ENCODE measurements at places on chromosomes 7 and 10. TPM values are rescaled to one million over a fixed set of nuclear protein-coding genes. Genes with fewer than 3 reads are reported as not detected.

ADAM22 gene
- total RNA-seq: 0.53 TPM

SGCE gene
- 6.5 TPM for total RNA-seq

TSPAN12 gene
- 15.1 TPM for total RNA-seq

CYP26C1 gene
- 0.08 TPM for total RNA-seq

C10orf71 gene
- total RNA-seq: not detected

PRXL2A gene
- 82.1 TPM for total RNA-seq

GATA3 gene
- total RNA-seq: 0.88 TPM

DNA sequence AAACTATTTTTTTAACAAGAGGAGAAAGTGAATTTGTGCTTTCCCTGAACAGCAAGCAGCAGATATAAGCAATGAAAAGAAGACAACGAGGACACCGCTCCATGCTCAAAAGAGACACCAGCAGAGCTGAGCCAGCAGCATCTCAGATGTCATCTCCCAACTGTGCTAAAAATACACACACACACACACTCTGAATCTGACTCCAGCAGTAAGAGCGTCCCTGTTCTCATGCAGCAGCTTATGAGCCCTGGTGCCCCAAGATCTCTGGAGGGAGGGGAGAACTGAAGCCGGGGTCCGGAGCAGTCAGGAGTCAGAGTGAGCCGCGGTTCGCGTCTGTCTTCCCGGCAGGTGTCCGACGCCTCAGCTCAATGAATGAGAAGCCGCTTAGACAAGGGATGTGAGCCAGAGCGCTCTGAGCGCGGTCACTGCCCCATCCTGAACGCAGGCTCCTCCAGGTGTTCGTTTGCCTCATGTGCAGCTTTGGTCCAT, 49.2 kb downstream of the SVIL start:
- no peak for DNase-seq

DNA sequence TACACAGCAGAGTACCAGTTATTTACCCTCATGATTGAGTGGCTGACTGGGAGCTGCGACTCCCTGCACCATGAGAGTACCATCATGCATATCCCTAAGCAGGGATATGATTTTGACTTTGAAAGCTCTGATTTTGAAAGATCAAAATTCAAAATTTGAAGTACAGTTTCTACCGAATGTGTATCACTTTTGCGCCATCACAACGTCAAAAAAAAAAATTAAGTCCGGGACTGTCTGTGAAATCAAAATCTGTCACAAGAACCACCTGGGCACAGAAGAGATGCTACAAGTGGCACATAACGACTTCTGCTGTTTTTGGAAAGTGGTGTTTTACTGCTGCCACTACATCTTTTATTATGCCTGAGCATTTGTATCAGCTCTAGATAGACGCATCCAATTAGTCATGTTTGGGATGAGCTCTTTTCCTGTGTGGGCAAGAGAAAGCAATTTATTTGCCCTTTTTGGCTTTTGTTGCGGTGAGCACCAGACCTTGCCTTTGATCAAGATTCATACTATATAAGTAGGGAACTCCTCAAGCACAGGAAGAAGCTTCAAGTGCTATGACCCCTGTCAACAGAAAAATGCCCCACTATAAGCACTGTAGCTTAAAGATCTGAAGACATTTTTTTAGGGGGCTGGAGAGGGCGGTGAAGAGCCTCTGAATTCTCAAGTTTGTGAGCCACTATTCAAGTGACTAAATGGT, 10.7 kb downstream of the MTPN start:
- no peak for DNase-seq

- peak; percentile 78 for DNase-seq
Observed at GRCh38 chr10:113126229-113127201, 176.5 kb downstream of the TCF7L2 start.

GRCh38 chr7:489876-490275, 29.8 kb downstream of the PDGFA start:
- no peak for DNase-seq

DNA sequence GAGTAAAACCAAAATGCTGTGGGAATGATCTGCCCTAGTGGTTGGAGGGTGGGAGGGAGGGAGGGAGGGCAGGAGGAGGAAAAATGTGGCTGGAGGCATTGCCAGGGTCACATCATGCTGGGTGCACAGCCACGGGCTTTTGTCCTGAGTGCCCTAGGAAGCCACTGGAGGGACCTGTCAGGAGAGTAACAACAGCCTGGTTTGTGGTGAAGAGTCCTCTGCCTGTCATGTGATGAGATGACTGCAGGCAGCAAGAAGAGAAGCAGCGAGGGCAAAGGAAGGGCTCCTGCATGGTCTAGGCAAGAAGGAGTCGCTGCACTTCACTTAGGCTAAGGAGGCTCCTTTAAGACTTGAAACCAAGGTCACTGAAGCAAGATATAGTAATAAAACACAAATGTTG, 65.6 kb downstream of the PKD1L1 start:
- no peak for DNase-seq

GRCh38 chr7:29468196-29468595, 95.4 kb upstream of the PRR15 start:
- no peak for DNase-seq

DNA sequence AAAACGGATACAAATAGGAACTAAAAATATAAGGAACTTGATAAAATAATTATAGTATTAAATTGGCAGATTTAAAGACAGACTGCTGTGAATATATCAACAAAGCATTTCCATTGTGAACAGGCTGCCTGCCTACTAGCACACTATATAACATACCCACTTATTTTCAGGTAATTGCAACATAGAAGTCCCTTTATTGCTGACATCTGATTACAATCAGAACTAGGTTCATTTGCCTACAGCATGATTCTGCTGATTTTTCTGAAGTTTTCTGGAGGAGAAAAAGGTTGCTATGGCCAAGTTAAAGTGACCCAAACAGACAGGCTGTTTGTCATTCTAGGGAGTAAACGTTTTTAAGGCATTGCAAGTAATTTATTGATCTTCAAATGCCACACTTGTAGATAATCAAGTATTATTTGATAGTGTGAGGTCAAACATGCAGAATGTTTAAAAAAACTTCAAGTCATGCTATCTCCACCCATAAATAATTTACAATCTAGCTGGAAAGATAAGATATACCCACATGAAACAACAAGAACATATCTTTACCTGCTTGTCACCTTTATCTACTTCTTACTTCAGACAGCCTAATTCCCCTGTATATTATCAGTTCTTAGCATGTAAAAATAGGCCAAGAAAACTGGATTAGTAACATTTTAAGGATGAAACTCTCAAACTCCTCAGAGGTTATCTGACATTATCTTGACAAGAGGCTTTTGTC, 40.5 kb downstream of the MTPN start:
- no peak for DNase-seq

GRCh38 chr7:1703441-1703840, 33.4 kb downstream of the ELFN1 start:
- no peak for DNase-seq

DNA sequence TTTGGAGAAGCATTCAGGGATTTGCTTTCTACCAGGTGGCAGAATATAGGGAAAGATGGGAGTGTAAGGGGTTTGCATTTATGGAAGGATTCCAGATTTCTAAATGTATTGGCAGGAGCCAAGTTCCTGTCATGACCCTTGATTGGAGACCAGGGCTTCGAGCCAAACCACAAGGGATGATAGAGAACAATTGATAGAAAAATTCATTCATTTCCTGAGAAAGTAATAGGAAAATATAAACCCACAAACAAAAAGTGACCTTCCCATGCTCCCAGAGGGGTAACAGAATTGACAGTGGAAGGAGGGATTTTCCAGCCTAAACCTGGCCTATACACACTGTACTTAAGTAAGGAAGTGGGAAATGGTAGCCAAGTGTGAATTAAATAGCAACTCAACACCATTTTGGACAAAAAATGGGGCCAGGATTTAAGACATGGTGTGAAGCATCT, 22.4 kb upstream of the IFIT2 start:
- no peak for DNase-seq

DNA sequence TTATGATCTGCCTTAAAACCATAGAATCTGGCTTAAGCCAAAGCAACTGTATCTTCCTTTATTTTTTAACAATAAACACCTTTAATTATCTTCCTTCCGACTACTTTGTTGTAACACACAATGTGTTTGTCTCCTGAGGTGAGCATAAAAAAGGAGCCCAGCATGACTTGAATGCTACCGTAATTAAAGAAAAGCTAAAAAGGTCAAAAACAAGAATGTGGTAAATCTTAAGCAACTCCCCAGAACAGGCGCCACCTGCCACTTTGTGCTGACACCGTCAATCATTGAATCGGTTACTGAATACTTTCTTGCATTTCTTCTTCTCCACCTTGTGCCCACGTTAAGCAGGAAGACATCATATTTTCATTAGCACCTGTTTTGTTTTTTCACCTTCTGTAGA, 569.9 kb upstream of the C7orf33 start:
- DNase-seq: no peak

- no peak for DNase-seq
Observed at GRCh38 chr10:62473241-62473640, 99.1 kb downstream of the ZNF365 start.

- no peak for DNase-seq
Observed at GRCh38 chr10:29878492-29878891, 180.9 kb downstream of the JCAD start.

- no peak for DNase-seq
Observed at GRCh38 chr7:17773289-17773626, 167.0 kb downstream of the SNX13 start.

GRCh38 chr10:178208-178607, 43.0 kb downstream of the ZMYND11 start:
- DNase-seq: no peak

DNA sequence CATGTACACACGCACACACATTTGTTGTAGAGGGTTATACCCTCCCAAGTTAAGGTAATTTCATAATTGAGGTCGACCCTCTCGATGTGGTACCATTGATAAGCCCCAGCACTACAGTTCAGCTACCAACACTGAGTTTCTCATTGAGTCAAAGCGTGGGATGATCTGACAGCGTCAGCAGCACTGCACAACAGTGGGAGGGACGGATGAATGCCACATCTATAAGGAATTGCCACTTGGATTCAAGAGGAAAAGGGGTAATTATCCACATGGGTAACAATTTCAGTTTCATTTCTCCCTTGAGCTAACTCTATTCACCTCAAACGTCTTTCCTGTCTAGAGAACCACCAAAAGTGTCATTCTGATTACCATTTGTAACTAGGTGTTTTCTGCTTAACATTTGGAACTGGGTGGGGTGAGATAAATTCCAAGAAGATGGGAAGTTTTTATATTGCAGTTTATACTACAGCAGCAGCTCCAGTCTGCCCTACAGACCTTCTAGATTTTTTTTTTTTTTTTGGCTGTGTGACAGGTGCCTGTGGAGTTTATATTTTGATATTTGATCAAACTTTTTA, 342.9 kb downstream of the AUTS2 start:
- no peak for DNase-seq

- no peak for DNase-seq
Observed at GRCh38 chr7:137657476-137658189, 189.1 kb downstream of the DGKI start.
